Common myeloid progenitor, CD34-positive (primary cell): ENCODE measurements at places on chromosomes 11 and 22.

DNA sequence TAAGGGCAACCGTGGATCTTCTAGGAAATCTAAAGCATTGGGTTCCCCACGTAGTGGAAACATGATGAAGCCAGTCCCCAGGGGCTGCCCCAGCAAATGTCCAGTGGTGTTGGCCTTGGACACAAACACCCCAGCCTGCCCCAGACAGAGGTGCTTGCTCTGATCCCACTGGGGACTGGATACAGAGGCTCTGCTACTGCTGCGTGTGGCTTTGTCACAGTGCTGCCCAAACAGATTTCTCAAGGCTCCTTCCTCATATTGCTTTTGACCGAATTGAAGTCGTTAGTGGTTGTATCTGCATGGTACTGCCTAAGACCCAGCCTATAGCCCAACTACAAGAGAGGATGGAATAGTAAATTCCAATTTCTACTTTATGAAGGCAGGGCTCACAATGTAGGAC is 40.1 kb upstream of the CD44 start:
- DNase-seq, result no peak

- DNase-seq, result no peak
Measured at GRCh38 chr11:64259533-64260067, 8.3 kb downstream of the PLCB3 start.

DNA sequence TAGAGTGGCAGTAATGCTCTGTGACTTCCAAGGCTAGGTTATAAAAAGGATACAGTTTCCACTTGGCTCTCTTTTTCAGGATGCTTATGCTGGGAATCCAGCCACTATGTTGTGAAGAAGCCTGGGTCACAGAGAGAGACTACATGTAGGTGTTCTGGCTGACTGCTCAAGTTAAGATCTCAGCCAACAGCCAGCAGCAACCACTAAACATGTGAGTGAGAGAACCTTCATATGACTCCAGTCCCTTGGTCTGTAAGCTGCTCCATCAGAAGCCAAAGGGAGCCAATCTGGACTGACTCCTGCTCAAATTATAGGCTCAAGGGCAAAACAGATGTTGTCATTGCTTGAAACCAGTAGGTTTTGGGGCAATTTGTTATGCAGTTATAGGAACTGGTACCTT is 162.7 kb downstream of the MAML2 start:
- DNase-seq, result no peak

DNA sequence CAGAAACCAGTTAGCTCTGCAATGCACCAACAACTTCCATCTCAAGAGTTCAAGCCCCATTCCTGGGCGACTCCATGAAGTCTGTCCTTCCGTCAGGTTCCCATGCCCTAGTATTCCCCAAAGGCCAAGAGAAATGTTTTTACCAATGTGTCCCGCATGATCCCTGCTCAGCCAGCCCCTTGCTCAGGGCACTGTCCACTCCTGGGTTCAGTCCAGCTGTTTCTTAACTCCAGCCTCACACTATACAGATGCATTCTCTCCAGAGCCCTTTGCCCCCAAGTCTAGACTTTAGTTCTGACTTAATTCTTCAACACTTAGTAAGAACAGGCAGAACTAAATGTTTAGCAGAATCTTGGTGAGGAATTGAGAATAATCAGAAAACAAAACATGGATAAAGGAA is 497.5 kb downstream of the SOX6 start:
- DNase-seq, result no peak

DNA sequence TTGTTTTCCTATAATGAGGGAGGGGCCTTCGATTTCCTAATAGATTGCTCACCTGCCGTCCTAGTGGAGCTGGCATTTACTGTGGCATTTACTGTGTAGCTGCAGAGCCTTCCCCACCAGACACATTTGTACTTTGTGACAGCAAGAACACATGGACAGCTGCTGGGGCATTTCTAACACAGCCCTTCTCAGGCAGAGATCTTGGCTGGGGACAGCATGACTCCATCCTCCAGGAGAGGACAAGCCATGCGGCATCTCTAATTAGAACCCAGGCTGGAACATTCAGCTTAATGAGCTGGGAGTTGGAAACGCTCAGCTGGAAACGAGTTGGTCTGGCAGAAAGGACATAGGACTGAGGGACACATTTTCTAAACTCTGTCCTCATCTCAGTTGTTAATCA is 887.5 kb downstream of the NTM start:
- DNase-seq, result no peak

DNA sequence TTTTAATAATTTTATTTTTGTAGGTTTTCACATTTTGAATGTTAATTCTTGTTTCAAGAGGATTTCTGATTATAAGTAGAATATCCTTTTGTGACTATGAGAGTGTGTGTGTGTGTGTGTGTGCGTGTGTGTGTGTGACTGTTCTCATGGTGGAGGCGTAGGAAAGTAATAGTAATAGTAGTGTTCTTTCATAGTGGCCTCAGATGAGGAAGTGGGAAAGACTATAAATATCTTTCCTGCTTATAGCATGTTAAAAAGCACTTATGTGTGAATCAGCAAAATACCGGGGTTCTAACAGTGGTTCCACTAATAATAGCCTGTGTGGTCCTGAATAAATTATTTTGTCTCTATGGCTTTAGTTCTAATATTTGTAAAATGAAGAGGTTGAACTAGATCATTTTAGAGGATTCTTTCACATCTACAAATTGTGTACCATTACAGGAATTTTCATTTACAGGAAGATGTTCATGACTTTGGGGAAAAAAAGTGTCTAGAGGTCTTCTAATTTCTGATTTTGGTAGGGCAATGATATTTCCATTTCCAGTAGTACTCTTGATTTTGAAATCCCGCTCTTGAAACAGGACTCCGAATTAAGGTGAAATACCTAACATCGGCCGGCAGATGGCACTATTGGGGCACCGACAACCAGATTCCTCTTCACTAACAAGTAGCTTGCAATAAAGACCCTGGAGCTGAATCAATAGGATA is 29.9 kb upstream of the OR10G7 start:
- peak; percentile 91 for DNase-seq

DNA sequence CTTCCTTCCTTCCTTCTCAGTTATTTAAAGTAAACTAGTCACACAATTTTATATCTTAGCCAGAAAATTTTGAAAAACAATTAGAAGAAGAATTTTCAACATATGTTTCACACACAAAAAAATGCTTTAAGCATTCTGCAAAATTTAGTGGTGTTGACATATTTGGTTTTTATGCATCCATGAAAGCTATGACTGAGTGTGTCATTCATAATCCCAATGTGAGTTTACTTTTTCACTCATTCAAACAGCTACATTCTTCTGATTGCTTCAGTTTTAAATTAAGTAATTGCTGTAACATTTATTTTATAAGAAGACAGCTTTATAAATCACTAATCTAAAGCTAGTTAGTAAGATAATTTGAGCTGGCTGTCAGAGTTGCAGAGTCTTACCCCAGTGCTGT is 453.5 kb downstream of the LRRC4C start:
- no peak for DNase-seq

GRCh38 chr11:118530683-118531596 is at the start of gene TMEM25:
Gene TMEM25 (plus strand): TSS chr11:118531192. CDS start chr11:118531802, 610 bp downstream.
- peak; percentile 48 for DNase-seq

GRCh38 chr22:49934891-49935557 is 16.6 kb downstream of the CRELD2 start:
- peak; percentile 82 for DNase-seq

DNA sequence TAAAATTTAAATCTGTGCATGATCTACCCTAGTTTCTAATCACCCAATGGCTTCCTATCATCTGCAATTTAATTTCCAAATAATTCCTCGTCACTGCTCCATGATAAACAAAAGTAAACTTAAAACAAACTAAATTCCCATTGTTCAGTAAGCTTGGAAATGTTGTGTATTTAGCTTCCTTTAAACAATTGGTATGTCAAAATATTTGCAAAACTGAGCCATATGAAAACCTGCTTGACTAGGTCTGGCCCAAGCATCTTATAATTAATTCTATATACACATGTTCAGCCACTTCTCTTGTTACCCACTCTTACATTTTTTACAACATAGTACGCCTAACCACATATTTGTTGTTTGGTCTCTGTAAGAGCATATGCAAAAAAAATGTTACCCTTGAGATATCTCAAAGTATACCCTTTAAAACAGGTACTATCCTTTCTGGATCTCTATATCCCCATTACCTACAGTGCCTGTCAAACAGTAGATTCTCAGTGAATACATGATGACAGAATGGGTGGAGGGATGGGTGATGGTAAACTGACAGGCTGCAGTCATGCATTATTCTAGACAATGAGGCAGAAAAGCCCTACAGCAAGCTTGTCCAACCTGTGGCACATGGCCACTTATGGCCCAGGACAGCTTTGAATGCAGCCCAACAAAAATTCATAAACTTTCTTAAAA is 1277.9 kb upstream of the TENM4 start:
- DNase-seq, result no peak

DNA sequence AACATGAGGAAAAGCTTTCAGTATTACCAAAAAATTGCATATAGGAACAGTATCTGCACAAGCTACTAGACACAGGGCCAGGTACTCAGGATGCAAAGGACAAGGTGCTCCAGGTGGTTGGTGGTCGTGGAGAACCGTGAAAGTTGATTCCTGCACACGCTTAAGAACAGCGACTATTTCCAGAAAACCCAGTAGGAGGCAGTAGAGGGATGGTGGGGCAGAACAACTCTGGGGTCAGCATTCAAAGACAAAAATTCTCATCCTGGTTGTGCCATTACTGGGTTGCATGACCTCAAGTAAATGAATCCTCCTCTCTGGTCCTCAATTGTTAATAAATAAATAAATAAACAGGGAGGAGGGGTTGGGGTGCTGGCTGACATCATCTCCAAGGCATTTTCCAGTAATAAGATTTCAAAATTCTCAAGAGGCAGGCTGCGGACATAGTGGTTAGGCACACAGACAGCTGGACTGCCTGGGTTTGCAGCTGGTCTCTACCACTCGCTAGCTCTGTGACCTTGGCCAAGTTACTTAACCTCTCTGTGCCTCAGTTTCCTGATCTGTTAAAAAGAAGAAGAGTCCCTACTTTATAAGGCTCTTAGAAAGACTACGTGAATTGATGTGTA is 89.6 kb downstream of the ISX start:
- no peak for DNase-seq

DNA sequence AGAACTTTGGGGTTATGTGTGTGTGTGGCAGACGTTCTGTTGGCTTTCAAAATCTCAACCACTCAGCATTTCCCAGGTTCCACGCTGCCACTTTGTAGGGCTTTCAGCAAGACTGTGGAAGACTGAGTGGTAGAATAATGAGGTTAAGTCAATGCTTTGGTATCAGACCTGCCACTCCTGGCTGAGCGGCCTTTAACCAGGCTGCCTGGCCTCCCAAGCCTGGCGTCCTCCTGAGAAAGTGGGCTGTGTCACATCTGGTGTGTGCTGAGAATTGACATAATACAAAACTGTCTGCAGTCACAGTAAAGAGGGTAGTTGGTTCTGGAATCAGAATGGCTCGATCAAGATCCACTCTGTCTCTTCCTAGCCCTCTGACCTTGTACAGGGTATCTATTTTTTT is 126.5 kb downstream of the DBX1 start:
- no peak for DNase-seq

DNA sequence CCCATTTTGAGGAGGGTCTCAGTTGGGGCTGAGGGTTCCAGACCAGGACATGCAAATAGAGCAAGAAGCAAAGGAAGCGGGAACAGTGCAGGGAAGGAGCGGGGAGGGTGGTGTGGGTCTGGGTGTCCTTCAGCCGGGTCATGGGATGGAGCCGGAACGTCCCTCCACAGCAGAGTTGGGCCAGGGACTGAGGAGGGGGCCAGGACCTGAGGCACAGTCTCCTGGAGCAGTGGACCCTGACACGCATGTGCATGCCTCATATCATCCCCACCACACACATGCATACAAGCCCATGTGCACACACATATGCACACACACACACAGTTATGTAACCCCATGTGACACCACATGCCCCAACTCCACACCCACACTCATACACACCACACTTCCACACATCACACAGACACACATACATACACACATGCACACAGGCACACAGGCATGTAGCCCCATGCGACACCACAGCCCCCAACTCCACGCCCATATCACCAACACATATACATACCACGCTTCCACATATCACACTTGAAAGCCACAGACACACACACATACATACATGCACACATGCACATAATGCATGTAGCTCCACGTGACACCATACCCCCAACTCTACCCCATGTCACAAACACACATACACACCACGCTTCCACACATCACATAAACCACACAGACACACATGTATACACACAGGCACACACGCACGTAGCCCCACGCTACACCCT is 1026.6 kb downstream of the BRD1 start:
- DNase-seq, result no peak

DNA sequence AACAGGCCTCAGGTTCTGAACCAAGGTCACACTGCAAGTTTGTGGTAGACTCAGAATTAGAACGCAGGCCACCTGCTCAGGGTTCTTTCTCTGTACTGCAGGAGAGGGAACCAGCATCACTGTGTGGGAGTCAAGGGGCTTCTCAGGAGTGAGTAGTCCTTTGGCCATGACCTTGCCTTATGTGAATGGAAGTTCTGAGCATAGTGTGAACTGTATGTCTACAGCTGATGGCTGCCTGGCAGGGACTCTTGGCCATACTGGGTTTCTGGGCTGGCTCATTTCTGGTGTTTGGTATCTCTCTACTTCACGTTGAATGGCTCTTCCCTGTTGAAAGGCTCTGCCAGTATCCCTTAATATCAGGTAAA is 40.1 kb upstream of the TUB start:
- no peak for DNase-seq

GRCh38 chr22:35409783-35410662 is 10.1 kb downstream of the MCM5 start:
- DNase-seq, result peak; percentile 84

DNA sequence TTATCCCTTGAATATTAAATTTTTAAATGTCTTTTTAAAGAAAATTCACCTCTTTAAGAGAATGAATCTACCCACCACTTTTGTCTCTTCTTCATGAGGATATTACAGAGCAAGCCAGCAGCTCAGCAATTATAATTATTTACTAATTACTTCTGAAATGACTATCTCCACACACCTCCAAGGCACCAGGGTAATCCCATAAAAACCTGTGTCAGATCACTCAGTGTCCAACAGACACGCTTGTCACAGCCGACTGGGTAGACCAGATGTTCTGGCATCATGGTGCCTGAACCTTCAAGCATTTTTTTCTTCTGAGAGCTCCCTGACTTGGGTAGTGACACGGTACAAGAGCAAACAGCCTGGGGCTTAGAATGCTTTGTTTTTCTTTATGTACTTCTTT is 61.4 kb downstream of the EFCAB6 start:
- no peak for DNase-seq

- no peak for DNase-seq
Measured at GRCh38 chr11:94671553-94672366, 96.4 kb upstream of the AMOTL1 start.

DNA sequence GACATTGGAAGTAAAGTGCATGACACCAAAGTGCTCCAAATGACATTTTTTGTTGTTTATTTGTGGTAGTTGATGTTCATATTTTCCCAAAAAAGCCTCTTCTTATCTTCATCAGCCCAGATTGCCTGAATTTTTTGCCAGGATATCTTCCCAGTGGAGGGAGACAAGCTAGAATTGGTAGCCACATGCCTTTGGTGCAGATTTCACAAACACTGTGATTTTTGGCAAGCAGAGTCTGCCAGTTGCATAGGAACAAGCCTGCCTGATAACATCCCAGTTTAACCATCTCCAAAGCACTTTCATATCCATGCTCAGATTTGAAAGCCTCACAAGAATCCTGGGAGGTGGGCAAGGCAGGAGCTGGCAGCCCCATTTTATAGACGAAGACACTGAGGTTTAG is 102.3 kb upstream of the SYT13 start:
- no peak for DNase-seq

GRCh38 chr22:38067761-38068360 is 10.7 kb downstream of the PICK1 start:
- no peak for DNase-seq
